ENCODE measurements at places on chromosomes 16 and 17.

DNA sequence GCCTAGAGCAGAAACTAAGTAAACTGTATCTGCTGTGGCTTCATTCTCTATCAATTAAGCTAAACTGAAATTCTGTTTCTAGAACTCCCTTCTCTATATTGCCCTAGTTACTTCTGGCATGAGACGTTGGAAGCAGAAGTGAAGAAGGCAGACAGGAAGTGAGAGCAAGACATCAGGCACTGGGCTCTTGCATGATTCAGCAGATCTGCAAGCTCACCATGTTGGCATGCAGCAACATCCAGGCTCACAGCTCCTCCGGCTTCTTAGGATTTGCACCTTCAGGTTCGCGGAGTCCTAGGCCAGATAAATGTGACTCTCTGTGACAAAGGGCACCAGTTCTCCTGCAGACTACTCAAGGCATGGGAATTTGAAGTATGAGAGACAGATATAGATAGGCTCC lies 148.3 kb downstream of the CDH8 start:
- DNase-seq: peak; percentile 63

DNA sequence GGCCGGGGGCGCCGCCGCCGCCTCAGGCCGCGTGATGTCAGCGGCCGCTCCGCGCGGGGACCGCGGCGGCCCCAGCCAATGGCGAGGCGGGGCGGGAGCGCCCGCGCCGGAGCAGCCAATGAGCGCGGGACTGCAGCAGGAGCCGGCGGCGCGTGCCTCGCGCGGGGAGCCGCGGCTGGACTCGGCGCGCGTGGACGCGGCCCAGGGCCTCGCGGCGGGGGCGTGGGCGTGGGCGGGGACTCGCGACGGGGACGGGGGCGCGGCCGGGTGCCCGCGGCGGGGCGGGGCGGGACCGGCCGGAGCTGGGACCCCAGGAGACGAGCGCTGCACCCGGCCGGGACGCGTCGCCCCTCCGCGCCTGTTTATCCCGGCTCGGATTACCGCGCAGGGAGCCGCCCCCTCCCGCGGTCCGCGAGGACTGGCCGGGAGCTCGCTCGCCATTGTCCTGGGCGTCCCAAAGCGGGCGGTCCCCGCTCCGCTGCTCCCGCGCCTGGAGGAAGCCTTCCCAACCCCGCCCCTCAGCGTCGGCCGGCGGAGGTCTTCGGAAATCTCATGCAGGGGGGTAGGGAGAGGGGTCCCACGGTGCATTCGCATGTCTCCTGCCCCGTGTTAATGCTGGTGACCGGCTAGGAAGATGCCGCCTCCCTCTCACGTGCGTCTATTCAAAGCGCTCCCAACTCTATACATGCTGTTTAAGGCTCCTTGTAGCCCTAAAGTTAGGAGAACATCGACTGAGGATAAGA lies at the start of gene RNF157:
TSS of gene RNF157 (minus strand) at position 33 of the 743 bp plus-strand sequence. CDS start 253 bp downstream, outside the sequence.
- DNase-seq: peak; percentile 62

DNA sequence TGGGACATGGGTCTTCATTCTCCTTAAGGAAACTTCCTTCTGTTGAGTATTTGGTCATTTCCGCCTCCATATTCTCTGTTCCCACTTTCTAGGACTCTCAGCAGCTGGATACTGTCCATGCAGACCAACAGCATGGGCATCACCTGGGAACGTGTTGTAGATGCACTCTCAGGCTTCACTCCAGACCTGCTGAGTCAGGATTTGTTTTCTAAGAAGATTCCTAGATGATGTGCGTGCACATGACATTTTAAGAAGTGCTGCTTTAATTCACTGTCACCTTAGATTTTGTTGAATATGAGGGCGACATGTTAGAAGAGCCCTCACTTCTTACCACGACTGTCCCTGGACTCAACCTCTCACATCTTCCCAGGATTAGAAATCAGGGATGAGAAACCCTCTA lies 10.0 kb upstream of the SDK2 start:
- DNase-seq: no peak

- peak; percentile 63 for DNase-seq
Measured at GRCh38 chr17:81870131-81870980, 781 bp downstream of the ARHGDIA start.

- no peak for DNase-seq
Measured at GRCh38 chr16:86531641-86532525, 21.6 kb downstream of the FOXF1 start.

GRCh38 chr16:86354641-86355513 lies 155.4 kb upstream of the FOXF1 start:
- peak; percentile 98 for DNase-seq

- no peak for DNase-seq
Measured at GRCh38 chr17:53273126-53273525, 549.6 kb upstream of the KIF2B start.

GRCh38 chr16:83854420-83854819 lies 44.5 kb upstream of the MLYCD start:
- DNase-seq: no peak

GRCh38 chr17:64947152-64947551 lies 27.9 kb upstream of the LRRC37A3 start:
- no peak for DNase-seq

DNA sequence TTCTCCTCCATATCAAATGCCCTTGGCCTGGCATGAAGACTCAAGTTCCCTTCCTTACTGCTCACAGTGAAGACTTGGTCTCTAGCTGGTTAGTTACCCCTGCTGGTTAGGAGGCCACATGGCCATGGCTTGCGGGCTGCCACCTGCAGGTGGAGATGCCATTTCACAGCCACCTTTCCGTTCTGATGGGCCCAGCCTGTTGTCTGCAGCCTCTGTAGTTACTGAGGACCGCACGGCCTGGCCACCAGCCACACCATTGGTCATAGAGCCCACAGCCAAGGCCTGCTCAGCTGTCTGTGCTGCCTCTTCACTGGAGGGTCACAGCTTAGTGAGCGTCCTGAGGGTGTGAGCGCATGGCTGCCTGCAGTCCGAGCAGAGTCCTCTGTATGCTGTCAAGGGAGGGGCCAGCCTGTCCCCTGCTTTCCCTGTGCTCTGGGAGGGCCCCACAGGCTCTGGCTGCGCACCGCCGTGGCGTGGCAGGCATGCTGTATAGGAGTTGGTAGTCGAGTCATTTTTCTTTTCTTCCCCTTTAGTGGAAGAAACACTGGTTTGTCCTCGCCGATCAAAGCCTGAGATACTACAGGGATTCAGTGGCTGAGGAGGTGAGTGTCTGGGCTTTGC lies 59.2 kb downstream of the PLD6 start:
- DNase-seq: no peak

DNA sequence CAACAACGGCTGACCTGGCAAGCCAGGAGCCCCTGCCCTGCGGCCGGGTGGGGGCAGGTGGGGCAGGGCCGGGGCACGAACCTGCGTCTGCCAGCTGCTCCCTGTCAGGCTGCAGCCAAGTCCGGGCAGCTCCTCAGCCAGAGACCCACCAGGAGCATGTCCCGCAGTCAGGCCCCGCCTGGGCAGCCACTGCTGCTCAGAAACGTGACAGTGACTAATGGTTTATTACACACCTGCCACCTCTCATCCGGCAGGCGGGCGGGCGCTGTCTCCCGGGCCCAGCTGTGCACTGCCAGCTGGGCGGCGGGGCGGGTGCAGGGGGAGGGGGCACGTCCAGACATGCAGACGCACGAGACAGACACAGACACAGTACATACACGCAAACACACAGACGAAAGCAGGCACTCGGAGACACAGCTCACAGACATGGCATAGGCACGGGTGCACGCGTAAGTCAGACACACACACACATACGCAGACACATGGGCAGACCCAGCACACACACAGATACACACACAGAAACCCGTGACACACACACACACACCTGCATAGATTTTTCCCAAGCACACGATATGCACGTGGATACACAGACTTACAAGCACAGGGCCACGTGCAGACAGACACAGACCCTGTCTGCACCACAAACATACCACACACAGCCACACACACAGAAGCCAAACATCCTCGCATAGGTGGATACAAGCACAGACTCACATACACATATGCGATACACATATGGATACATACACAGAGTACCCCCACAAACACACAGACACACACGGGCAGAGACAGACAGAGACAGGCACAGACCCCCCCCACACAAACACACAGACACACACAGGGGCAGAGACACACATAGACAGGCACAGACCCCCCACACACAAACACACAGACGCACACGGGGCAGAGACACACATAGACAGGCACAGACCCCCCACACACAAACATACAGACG lies 248.3 kb upstream of the CIBAR2 start:
- no peak for DNase-seq

GRCh38 chr17:2563061-2563460 lies 30.4 kb upstream of the PAFAH1B1 start:
- DNase-seq: no peak

GRCh38 chr17:80203471-80203963 lies 16.6 kb downstream of the SGSH start:
- no peak for DNase-seq

DNA sequence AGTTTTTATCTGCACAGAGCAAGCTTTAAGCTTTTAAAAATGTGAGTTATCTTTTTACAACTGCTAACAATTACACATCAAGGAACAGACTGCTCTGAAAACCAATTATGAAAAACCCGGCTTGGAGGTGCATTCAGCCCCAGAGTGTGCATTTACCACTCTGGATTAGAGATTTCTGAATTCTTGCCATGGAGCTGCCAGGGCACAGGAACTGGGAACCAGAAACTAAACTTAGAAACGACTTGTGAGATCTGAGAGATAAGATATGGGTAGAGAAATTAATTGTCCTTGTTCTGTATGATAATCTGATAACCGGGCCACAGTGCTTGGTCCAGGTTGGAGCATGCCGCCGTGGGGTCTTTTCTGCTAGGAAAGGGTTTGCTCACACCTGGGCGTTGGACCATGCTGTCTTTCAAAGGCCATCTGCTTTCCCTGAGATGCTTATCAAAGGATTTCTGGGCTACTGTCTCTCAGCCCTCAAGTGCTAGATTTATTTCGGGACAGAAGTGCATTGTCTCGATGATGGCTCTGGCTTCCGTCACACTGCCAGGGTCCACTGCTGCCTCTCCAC lies 210.0 kb downstream of the MAF start:
- DNase-seq: no peak

GRCh38 chr16:56777001-56777400 lies 47.1 kb downstream of the NUP93 start:
- DNase-seq: no peak

- peak; percentile 64 for DNase-seq
Measured at GRCh38 chr16:56950881-56951771, 10.6 kb upstream of the CETP start.

GRCh38 chr17:36682773-36683172 lies 81.4 kb downstream of the MRM1 start:
- no peak for DNase-seq

GRCh38 chr16:87423429-87423828 lies 31.3 kb downstream of the MAP1LC3B start:
- DNase-seq: no peak

GRCh38 chr16:56547120-56547948 lies 17.5 kb upstream of the MT4 start:
- peak; percentile 64 for DNase-seq

GRCh38 chr17:72407336-72407909 lies 286.6 kb downstream of the SOX9 start:
- DNase-seq: peak; percentile 99

DNA sequence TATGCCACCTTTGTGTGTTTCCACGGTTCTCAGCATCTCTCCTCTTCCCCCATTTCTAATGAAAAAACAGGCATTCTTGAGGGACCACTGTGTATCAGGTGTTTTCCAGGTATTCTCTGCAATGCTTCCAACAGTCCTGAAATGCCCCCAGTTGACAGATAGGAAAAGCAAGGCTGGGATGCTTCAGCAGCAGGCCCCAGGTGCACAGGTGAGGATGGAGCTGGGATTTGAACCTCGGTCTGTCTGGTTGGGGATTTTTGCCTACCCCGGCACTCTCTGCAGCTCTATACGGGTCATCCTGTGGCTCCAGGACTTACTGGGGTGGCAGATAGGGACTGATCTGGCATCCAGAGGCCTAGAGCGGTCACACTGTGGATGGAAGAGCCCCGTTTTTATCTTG lies 180.5 kb upstream of the GSE1 start:
- DNase-seq: no peak

DNA sequence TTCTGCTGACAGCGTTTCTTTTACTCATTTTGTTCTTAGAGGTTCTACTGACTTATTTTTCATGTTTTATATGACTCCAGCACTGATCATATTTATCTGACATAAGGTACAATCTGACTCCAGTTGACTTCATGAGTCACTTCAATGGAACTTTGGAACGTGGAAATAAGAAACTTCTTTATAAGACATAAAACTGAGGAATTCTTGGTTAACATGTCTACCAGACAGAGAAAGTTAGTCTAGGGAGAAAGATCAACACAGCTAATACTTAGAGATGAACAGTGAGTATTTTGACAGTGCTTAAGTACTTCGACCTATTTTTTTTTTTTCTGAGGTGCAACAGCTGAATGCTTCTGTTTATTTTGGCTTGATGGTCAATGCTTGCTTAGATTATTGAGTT lies 679.5 kb downstream of the KCNJ2 start:
- DNase-seq: peak; percentile 19

DNA sequence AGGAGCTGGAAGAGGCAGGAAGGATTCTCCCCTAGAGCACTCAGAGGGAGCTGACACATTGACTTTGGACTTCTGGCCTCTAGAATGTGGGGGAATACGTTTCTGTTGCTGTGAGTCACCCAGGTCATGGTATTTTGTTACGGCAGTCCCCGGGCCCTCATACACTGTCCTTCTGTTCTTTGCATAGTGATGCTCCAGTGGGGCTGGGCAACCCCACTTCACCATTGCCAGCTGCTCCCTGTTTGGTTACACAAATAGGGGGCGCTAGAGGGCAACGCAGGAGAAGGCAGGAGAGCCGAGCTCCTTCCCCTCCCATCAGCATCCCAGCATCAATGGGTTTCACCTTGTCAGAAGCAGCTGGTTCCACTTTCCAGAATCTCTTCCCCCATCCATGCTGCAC lies 257.7 kb upstream of the FOXF1 start:
- peak; percentile 53 for DNase-seq

- peak; percentile 26 for DNase-seq
Measured at GRCh38 chr16:21277927-21278706, at the start of gene CRYM. Gene CRYM (minus strand): TSS chr16:21278290. CDS start chr16:21278251, 39 bp downstream.

DNA sequence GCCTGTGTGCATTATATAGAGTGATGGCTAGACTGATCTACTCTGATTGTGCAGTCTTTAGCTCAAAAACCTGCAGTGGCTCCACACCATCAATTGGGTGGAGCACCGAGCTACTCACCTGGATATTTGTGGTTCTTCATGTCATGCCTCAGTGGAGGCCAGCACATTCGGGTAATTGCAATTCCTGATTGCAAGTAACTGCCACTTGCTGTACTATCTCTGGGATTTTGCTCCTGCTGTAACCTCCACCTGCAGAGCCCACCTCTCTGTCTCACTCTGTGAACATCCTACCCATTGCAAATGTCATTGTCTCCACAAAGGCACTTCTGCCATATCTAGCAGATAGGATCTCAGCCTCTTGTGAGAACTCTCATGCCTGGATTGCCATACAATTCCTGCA lies 1.7 kb upstream of the CCL1 start:
- no peak for DNase-seq

DNA sequence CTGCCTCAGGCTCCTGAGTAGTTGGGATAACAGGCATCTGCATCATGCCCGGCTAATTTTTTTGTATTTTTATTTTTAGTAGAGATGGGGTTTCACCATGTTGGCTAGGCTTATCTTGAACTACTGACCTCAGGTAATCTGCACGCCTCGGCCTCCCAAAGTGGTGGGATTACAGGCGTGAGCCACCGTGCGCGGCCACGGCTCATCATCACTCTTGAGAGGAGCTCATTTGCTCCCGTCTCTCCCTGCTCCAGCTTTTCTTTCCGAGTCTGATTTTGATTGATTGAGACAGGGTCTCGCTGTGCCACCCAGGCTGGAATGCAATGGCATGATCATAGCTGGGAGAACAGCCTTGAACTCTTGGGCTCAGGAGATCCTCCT lies 12.6 kb downstream of the PGS1 start:
- no peak for DNase-seq
